Fibroblast of lung (primary cell): ENCODE measurements at places on chromosomes 13 and 19.

- no peak for DNase-seq
Observed at GRCh38 chr13:93948162-93948922, 531.1 kb downstream of the DCT start.

- DNase-seq, result peak; percentile 35
Observed at GRCh38 chr13:110103534-110103933, 203.4 kb downstream of the COL4A1 start.

DNA sequence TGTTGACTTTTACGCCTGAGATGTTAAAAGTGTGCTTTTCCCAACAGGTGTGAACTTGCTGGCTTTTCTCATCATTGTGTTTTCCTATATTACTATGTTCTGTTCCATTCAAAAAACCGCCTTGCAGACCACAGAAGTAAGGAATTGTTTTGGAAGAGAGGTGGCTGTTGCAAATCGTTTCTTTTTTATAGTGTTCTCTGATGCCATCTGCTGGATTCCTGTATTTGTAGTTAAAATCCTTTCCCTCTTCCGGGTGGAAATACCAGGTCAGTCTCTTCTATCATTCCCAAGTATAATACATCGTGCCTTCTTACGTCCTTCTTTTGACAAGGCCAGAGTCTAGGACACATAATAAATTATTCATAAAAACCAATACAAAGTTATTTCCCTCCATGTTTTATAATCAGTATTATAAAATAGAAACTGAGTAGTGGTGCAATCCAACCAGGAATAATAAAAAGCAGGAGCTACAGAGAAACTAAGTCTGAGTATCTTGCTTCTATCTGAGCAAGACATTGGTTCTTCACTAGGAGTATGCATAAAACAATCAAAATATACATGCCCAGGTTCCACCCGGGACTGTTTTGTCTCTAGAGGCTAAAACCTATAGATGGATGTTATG is 57.9 kb downstream of the RXFP2 start:
- DNase-seq, result peak; percentile 33

DNA sequence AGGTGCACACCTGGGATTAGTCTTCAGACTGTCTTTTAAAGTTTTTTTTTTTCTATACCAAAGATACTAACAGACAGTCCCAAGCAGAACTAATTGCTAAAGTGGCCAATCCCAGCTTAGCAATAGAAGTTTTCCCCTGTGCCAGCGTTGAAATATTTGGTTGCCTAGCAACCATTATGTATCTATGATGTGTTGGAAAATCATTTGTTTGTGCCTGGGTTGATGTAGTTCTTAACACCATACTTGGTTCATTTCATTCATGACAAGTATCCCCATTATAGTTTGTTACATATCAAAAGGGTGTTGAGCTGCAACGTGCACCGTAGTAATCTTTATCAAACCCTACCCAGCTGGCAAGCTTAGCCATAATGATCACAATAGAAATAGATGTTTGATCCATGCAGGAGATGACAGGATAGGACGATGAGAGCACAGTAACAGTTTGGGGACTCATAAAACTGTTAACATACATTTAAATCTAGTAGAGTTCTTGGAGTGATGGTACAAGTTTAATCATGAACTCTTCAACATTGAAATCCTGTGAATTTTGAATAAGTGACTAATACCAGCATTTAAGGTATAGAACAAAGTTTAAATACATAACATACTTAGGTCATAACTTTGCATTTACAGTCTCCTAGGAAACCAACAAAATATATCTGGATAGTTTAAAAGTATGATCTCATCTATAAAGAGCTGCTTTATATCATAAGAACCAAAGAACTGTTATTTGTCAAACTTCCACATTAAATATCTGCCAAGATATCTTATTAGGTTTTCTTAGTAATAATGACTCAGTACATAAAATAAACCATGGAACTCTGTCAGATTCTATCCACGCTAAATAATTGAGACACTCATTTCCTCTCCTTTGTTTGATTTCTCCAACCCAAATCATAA is 73.4 kb downstream of the MBNL2 start:
- peak; percentile 91 for DNase-seq

DNA sequence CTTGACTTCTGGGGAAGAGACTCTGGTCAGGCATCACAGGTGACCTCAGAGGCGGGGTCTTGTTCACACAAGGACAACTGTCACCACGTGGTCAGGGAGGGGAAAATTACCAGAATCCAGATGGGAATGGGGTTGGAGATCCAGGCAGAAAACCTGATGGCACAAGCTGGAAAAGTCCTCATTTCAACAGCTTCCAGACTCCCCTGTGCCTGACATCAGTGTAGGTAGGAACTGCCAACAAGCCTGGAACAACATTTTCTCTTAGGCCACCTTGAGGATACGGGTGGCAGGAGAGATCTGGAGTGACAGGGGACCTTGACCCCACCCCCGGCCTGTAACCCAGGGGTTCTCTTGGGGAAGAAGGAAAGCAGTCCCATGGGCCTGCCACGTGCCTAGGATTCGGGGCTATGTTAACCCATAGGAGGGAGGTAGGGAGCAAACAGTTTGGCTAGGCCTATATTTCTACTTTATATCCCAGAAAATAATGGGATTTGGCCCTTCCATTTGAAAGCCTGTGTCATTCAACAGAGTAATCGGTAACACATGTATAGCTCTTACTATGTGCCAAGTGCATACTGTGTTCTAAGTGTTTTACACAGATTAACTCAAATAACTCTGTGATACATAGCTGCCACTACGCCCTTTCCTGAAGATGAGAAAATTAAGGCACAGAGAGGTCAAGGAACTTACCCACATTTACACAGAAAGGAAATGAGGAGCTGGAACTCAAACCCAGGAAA is 44.9 kb upstream of the C13orf42 start:
- DNase-seq, result no peak

DNA sequence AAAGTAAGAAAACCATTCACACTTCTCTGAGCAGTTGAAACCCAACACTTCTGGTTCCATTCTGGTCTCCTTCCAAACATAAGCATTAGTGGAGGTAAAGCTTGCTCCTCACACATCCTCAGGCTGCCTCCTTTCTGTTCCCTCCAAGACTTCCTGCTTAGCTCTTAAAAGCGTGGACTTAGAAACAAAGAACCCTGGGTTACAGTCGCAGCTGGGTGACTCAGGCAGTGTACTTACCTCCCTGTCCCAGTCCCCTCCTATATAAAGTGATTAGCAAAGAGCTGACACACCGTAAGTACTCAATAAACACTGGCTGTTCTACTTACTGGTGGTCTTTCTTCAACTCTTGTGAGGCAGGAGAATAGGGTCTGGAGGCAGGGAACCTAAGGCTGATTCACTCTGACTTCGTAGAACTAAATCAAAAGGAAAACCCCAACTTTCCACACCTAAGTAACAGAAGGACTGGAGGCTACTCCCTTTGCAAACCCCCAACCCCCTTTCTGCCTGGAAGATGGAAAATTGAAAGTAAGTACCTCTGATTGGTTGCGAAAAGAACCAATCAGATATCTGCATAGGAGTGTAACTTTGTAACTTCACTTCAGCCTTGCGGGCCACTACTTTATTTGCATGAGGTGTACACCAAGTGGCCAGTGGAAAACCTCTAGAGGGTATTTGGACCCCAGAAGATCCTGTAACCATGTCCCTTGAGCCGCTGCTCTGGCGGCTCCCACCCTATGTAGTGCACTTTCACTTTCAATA is 165.4 kb downstream of the SUCLA2 start:
- no peak for DNase-seq
